C1 segment of cervical spinal cord (tissue), 14 donors: ENCODE measurements at places on chromosomes 5 and 9.

DNA sequence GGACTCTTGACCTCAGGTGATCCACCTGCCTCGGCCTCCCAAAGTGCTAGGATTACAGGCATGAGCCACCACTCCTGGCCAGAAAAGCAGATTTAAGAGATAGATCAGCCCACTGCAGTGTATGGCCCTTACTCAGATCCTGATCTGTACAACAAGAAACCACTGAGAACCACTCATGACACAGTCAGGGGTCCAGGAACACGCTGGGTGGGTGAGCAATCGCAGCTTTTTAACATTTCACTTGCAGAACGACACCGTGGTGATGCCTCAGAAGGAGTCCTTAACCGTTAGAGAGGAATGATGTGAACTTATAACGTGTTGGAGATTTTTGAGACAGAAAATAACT is 45.3 kb upstream of the NSMF start:
- DNase-seq = no peak

- no peak for DNase-seq
Observed at GRCh38 chr9:7782400-7783120, 17.0 kb downstream of the DMAC1 start.

DNA sequence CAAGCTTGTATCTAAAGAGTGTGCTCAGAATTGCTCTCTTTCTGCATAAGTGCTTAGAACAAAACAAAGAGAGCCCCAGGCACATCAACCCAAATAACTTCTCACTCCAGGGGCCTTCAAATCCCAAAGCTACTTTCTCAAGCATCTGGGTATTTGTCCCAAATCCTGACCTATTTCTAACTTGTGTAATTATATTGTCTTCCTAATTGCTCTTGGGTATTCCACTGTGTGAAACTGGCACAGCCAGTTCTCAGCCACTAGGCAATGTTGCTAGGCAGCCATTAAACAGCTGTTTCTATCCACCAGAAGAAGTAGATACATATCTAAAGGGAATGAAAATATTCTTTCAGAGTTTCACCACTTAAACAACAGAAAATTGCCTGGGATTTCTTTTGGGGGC is 198.8 kb downstream of the PRELID2 start:
- no peak for DNase-seq

DNA sequence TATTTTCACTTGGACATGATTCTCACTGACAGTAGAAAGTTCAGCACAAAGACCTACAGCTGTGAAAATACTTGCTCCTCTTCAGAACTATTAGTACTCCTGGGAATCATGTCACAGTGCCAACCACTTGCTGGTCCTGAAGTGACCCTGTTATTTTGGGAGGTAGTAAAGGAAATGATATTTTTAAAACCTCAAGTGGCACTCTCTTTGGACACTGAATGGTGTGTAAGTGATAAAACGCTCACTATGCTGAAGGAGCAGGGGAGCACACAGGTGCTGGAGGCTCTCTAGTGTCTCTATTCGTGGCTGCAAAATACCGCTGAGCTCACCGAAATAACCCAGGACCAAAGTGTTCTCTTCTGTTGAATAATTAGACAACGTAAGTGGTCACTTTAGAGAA is 76.9 kb upstream of the SPATA31D4 start:
- DNase-seq = no peak

GRCh38 chr9:1236061-1236460 is 185.9 kb downstream of the DMRT2 start:
- DNase-seq = no peak

DNA sequence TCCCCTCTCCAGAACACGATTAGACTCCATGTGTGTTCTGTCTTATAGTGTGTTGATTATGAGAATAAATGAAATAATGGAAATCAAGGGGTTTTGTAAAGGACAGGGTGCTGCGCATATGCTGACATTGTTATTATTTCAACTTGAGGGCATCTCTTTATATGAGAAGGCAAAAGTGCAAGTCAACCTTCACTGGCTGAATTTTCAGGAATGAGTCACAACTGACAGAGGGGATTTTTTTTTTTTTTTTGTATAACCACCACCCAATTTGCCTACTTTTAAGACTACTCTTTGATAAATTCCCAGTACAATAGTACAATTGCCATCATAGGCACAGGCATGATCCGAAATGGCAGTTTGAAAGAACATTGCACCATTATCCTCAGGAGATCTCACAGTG is 419.2 kb upstream of the NMUR2 start:
- DNase-seq = no peak

DNA sequence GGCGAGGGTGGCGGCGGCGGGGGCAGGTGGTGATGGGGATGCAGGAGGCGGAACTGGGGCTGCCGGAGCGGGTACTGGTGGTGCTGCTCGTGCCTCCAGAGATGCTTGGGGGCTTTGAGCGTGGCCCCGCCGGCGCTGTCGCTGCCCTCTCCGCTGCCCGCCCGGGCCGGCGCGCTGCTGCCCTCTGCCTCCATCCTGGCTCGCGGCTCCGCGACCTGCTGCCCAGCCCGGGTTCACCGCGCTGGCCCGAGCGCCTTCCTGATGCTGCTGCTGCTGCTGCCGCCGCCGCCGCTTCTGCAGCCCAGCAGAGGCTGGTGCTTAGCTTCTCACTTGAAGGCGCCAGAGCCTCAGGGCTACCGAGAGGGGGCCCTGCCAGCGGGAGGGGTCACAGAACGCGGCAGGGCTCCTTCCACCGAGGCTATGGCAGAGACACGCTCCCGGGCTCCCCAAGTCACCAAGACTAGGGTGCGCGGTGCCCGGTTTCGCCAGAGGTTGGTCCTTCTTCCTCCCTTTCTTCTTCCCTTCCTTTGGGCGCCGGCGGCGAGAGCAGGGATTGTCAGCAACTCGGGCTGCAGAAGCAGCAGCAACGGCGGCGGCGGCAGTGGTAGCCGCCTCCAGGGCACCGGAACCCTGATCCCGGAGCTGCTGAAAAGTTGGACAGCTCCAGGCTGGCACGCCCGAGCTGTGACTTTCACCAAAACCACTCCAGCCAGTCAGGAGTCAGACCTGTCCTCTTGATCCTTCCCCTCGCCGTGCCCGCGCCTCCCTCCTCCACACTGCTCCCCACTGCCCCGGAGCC is at the start of gene PDE4D:
Gene PDE4D, minus strand, starts transcription at position 298 of the 799 bp plus-strand sequence.
- no peak for DNase-seq

DNA sequence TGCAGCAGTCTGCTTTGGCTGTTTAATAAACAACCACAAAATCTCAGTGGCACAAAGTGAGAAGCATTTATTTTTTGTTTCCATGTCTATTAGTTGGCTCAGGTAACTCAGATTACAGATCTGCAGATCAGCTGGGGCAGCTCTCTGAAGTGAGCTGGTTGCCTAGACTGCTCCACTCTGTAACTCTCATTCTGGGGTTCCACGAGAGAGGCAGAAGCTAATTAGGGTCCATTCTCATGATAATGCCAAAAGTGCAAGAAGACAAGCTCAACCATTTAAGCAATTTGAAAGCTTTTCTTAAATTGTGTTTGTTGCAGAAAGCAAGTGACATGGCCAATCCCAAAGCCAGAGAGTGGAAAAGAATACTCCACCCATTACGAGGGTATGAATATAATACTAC is 13.2 kb downstream of the MEIKIN start:
- DNase-seq = no peak

GRCh38 chr5:25891691-25892090 is 1146.7 kb downstream of the CDH9 start:
- DNase-seq = no peak

DNA sequence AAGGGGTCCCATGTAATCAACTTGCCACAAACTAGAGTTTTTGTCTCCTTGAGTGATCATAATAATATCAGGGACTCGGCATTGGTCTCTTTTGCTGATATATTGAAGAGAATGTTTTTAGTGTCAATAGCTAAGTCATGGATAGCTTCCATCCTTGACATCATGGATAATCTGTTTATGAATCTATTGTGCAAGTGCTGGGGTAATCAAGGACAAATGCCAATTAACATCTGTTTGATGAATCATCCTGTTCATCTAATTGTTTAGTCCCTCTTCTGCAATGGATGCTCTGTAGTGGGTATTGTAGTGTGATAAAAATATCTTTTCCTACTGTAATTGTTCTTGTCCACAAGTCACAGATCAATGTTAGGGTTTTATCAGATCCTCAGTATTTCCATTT is 607.5 kb upstream of the SEMA6A start:
- DNase-seq = no peak

DNA sequence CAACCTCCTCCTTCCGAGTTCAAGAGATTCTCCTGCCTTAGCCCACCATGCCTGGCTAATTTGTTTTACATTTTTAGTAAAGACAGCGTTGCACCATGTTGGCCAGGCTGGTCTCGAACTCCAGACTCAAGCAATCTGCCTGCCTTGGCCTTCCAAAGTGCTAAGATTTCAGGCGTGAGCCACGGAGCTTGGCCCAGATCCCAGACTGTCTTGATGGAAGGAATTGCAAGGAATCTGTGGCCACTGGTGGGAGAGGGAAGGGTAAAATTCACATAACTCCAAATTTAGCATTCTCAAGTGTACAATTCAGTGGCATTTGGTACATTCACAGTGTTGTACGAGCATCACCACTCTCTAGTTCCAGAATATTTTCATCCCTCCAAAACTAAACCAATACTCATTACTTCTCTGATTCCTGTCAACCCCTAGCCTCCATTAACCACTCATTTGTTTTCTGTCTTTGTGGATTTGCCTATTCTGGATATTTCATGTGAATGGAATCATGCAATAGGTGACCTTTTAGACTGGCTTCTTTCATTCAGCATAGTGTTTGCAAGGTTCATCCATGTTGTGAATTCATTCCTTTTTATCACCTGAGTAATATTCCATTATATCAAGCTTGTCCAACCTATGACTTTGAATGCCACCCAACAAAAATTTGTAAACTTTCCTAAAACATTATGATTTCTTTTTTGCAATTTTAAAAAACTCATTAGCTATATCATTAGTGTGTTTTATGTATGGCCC is 8.9 kb upstream of the MYO10 start:
- no peak for DNase-seq

DNA sequence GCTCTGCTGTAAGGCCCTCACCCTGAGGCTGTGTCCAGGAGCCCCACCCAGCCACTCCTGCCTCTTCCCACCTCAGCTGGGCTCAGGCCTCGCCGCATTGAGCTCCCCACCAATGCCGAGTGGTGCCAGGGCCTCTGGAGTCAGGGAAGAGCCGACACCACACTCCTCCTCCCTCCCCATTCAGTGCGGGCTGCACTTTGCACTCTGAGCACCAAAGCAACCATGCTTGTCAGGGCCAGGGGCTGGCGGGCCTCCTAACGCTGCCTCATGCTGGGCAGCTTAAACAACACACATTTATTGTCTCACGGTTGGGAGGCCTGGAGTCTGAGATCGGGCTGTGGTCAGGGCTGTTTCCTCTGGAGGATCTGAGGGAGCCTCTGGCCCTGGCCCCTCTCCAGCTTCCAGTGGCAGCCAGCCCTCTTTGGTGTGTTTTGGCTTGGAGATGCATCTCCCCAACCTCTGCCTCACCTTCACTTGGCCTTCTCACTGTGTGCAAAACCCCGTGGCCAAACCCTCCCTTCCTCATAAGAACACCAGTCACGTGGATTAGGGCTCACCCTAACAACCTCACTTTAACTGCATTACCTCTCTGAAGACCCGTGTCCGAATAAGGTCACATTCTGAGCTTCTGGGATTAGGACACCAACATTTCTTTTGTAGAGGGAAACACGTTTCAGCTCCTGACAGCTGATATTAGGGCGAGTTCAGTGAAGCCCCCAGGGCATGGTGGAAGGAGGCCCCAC is 157.8 kb downstream of the MED10 start:
- DNase-seq = no peak

- no peak for DNase-seq
Observed at GRCh38 chr5:7805379-7805778, 45.6 kb downstream of the CFAP90 start.

DNA sequence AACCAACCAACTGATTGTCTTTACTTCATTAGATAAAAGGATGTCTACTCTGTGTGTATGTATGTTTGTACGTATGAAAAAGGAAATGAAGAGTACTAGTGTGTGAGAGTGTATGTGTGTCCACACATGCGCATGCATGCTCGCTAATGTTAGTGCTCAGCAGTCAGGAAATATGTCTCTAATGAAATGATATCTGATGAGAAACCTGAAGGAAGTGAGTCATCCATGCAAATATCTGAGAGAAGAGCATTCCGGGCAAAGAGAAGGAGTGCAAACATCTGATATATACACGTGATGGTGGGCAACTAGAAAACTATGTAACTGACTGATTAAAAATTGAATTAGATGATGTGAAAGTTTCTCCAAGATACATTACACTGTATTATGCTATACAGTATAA is 29.6 kb upstream of the UGCG start:
- no peak for DNase-seq

DNA sequence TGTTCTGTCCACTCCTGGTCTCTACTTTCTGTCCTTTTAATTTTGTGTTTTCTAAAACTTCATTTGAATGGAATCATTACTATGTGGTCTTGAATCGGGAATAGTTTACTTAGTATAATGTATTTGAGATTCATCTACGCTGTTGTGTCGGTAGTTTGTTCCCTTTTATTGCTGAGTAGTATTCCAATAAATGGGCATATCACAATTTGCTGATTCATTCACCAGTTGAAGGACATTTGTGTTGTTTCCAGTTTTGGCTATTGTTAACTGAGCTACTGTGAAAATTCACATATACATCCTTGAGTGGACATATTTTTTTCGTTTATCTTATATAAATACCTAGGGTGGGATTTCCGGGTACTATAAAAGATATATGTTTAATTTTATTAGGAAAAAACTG is 19.5 kb upstream of the PPARGC1B start:
- no peak for DNase-seq
